Glomerular endothelial cell (primary cell): ENCODE measurements at places on chromosomes 5 and 9.

DNA sequence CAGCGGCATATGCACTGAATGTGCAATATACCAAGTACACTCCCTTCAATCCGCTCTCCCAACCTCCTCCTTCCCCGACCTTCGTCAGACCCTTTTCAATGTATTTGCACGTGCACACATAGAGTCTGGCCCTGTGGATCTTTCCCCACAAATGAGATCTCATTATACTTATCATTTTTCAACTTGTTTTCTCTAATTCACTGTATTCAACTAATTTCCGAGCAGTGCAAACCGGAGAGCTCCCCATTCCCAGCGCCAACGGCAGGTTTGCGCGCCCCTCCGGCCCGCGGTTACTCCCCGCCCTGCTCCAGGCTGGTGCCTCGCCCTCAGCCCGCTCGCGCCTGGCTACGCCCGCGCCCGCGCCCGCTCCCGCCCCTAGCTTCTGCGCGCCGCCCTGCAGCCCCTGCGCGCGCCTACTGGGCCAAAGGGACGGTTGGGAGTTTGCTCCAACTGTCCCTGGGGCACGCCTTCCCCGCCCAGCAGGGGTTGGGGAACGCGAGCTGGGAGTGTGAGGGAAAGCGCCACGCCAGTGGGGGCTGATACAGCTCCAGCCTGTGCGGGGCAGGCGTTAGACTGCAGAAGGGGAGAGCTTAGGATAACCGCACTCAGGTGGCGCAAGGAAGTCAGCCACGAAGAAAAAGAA lies 3.3 kb upstream of the CDC20B start:
- DNase-seq: no peak

DNA sequence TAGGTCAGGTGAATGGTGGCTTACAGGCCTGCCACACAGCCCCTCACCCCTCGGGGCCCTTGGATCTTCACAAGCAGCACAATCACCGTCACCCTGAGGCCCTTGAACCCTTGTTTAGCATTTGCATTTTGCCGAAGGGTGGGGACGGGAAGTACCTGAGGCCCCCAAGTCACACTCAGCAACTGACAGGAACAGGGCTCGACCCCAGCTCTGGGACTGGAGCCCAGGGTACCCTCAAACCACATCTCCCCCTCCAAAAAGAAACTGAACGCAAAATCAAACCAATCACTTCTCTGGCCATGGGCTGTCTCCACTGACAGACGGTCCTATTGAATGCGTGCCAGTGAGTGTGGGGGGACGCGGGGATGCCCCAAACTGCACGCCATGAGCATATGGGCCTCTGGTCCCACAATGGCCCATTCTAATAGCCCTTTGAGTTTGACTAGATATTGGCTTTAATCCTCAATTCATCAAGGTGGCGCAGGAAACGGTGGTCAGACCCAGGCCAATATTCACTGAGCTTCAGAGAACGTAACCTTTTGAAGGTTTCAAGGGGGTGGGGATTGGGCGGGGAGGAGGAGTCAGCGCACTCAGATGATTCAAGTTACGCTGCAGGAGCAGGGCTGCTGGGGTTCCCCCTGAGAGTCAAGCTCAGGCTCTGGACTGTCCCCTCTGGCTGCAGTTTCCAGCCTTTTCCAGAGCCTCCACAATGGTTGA lies 176.0 kb downstream of the DAB2IP start:
- no peak for DNase-seq

DNA sequence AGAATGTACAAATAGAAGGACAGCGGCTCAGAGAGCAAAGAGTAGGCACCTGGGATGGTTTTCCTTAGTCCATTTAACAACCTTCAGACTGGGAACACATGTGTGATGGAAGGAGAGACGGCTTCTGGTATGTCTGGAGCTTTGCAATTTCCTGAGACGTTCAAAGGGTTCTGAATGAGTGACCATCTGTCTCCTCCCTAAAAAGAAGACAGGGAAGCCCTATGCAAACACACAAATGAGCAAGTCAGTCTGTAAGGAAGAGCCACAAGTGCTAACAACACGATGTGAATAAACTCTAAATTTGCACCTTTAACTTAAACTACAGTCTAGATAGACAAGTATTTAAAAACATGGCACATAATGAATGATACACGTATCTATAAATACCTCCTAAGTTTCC lies 391.0 kb downstream of the ICE1 start:
- DNase-seq: no peak

DNA sequence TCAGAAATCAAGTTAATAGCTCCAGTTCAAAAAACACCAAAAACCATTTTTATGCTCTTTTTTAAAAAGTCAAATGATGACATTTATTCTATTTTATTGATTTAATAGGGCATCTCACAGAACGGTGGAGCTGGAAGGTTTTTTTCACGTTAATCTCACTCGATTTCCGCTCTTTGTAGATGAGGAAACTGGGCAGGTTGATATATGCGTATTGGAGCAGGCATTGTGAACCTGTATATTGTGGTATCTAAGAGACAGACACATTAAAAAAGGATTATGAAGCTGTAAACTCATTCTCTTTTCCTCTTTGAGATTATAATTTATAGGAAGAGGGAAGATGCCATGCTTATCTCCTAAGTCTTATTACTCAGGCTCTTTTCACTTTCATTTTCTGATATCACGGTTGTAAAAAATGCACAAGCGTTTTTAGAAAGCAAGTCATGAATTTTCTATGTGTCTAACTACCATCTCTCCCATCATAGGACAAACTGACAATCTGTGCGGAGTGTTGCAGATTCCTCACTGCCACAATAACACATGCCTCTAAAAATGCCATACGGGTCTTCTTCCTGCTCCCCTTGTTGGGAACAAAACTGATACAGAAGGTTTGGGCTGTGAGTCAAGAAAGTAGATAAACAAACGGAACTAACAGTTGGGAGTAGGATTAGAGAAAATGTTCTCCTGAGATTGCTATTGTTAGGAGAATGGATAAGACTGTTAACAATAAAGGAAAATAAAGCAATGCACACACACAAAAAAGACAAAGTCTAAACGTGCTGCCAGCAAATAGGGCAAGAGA lies 1997.7 kb downstream of the MAT2B start:
- DNase-seq: no peak

DNA sequence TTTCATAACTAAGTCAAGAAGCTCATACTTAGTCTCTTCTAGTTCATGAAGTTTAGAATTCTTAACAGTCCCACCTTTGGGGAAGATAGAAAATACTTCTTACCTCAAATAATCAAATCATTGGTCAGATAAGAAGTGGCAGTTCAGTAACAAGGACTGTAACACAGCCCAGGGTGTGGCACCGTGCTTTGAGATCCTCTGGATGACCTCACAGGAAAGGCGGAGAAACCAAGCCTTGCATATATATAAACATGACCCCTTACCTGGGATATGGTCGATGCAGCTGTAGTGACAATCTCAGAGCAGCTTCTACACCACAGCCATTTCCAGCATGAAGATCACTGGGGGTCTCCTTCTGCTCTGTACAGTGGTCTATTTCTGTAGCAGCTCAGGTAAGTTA lies at the start of gene SPINK7:
Gene SPINK7, plus strand, starts transcription at position 271 of the 400 bp plus-strand sequence. Its CDS starts 61 bp downstream, at position 332.
- no peak for DNase-seq
